Stimulated activated CD4-positive, alpha-beta T cell treated with anti-CD3 and anti-CD28 coated beads, Interleukin-15, amount 100 ng/mL, for 48 hours (primary cell): ENCODE measurements at places on chromosomes 5 and 9.

GRCh38 chr5:61969347-61969746 lies 336.7 kb upstream of the KIF2A start:
- DNase-seq, result no peak

GRCh38 chr5:168818558-168818957 lies 239.4 kb upstream of the PANK3 start:
- no peak for DNase-seq

DNA sequence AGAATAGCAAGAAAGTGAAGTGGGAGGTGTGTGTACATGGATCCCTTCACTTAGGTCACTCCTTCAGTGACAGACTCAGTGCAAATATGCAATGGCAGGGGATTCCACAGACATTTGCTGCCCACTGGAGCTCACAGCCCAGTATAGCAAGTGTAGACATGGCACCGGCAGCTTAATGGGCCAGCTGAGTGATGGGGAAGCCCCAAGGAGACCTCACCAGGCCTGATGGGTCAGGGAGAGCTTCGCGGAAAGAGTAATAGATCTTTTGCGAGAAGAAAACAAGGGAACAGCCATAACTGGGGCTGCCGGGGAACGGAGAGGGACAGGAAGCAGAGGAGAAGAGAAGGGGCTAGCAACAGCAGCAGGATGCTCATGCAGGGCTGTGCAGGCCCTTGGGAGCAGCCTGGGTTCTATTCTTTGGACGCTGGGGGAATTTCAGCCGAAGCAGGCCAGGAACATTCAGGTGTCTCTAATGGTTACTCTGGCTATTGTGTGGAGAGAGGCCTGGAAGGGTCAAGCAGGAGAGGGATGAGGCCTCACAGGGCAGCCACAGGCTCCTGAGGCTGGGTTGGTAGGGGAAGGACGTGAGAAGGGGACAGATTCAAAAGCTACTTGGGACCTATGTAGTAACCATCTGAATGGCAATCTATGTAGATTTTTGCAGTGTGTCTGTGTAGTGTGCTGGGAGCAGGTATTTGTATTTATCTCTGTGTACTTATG lies 27.0 kb downstream of the TCF7 start:
- DNase-seq, result no peak

- no peak for DNase-seq
Observed at GRCh38 chr5:142420561-142421227, 95.9 kb upstream of the SPRY4 start.

DNA sequence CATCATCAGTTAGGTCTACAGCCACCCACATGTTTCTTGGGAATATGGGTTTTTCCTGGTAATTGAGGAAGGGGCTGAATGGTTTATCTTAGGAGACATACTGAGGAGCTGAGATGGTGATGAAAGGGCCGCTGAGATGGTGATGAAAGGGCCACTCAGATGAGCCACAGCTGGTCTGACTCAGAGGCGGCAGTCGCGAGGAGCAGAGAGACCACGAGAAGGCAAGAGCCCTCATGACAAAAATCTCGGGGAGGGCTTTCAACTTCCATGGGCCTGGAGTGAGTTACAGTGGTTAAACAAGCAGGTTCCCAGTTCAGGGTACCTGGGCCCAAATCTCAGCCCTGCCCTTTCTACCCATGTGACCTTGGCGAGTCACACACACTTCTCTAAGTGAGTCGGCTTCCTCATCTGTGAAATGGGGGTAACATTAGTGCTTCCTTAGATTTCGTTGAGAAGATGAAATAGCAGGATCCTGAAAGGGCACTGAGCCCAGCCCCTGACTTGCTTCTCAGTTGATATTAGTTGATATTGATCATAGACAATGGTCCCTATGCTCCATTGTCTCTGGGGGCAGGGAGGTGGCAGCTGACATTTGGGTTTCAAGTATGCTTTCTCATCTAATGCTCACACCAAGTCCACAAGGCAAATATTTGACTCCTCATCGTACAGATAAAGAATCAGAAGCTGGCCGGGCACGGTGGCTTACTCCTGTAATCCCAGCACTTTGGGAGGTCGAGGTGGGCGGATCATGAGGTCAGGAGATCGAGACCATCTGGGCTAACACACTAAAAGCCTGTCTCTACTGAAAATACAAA lies 169.5 kb downstream of the RGS3 start:
- DNase-seq, result peak; percentile 31

DNA sequence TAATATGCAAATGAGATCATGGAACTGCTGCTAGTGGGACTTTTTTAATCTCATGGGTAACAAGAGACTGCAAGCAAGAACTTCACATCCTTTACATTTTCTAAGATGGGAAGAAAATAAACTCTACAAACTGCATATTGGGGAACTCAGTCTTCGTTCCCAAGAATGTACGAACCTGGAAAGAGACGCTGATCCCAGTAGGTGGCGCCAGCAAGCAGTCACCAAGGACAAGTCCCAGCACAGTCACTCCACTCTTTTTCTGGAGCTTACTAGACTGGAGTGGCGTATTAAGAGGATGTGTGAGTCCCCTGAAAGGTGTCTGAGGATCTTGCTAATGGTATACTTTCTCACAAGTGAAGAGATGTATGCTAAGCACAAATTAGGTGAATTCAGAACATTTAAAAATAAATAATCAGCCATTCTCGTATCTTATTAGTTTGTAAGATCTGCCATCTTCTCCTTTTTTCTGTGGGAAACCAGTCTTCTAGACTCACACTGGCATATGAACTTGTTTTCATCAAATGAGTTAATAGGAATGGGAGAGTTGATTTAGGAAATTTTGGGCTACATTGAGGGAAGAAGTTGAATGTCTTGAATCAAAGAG lies 16.0 kb upstream of the PUM3 start:
- peak; percentile 34 for DNase-seq

GRCh38 chr5:5373351-5373989 lies 49.0 kb upstream of the ICE1 start:
- no peak for DNase-seq

DNA sequence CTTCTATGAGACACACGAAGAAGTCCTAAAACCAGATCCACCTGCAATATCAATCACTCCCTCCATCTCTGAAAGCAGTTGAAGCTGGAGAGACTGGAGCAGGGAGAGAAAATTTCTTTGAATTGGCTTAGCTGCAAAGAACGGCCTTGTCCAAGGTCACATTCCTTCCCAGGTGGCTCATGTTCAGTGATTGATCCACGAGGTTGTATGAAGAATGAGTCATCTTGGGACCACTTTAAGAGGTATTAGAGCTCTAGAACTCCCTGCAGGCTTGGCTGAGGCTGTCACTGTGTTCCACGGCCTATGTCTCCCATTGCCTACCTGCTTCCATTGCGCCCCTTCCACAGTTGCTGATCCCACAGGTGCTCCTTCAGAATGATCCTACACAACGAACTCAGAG lies 68.2 kb downstream of the HMHB1 start:
- no peak for DNase-seq

- DNase-seq, result no peak
Observed at GRCh38 chr9:21969011-21969940, 24.9 kb downstream of the CDKN2A start.

- no peak for DNase-seq
Observed at GRCh38 chr5:1826235-1826980, 25.2 kb downstream of the NDUFS6 start.

DNA sequence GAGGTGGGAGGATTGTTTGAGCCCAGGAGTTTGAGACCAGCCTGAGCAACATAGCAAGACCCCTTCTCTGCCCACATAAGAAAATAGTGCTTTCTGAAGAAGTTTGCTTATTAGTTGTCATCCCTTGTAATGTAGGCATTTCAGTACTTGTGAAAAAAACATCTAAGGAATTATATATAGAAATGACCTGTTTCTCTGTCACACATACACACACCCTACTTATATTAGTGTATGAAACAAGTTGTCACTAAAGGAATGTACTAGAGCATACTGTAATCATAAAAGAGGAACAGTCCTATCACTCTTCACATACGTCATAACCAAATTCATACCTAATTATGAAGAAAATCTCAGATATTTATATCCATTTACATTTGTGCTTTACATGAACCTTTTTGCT lies 122.0 kb downstream of the NIPBL start:
- no peak for DNase-seq

- DNase-seq, result no peak
Observed at GRCh38 chr5:89721931-89722330, 687.6 kb downstream of the CETN3 start.

GRCh38 chr5:150320044-150320613 lies 17.4 kb upstream of the ARSI start:
- DNase-seq, result no peak

DNA sequence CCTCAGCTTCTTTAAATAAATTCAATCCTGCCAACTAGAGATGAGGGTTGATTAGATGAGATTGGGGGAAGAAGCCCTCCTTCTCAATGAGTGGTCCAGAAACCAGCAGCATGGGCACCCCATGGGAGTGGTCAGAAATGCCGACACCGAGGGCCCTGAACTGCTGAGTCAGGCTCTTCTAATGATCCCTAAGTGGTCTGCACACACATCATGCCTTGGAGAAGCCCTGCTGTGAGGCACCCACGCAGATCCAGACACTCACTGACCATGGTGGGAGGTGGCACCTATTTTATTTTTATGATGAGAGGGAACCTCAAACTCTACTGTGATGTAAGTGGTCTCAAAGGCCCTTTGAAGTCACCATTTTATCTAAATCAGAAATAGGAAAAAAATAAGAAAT lies 72.3 kb upstream of the BOD1 start:
- no peak for DNase-seq

- DNase-seq, result no peak
Observed at GRCh38 chr5:62257020-62257367, 49.0 kb upstream of the KIF2A start.

- DNase-seq, result no peak
Observed at GRCh38 chr5:96873449-96873848, 2.9 kb upstream of the ERAP2 start.

DNA sequence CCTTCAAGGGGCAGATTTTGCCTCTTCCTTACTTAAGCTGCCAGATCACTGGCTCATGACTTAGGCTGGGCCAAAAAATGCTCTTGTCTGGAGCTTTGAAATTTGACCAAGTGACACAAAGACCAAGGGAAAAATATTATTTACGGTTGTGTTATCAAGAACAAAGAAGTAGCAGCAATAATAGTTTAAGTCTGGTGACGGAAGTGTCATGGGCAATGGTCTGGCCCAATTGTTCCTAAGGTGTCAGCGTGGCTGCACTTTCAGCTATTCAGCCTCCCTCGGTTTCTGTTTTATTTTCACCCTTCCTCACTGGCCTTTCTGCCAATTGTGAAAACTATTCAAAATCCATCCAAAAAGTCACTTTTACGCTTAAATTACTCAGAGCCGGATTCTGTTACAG lies 185.3 kb downstream of the CDH18 start:
- no peak for DNase-seq

- DNase-seq, result no peak
Observed at GRCh38 chr5:105817914-105818313, 1852.8 kb downstream of the EFNA5 start.

DNA sequence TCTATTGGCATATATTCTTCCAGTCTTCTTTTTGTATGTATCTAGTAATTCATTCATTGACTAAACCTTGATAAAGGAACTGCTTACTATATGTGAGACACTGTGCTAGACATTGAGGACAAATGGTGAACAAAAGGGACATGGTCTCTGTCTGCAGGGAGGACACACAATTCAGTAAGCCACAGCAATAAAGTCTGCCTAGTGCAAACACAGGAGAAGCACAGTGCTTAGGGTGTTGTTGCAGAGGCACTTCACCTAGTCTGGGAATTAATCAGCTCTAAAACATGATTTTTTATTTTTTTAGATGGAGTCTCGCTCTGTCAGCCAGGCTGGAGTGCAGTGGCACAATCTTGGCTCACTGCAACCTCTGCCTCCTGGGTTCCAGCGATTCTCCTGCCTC lies 6.4 kb upstream of the CCL28 start:
- DNase-seq, result no peak

DNA sequence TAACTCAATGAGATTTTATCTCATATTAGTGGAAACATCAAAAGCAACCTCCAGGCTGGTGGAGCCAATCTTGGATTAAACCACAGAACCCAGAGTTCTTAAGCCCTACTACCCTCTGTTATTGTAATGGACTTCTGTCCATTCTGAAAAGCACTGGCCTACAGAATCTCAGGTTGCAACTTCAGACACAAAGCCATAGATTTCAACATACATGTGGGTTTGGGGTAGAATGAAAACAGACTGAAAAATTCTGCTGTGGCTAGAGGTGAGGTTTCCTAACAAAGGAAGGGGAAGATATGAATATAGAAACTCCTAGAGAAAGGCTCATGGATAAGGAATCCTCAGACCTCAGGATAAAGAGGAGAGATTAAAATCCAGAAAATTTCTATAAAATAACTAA lies 569.8 kb upstream of the RIOK2 start:
- no peak for DNase-seq

GRCh38 chr5:15643731-15644130 lies 143.8 kb downstream of the FBXL7 start:
- DNase-seq, result no peak

- DNase-seq, result no peak
Observed at GRCh38 chr5:131260895-131261294, 3.0 kb upstream of the CDC42SE2 start.

DNA sequence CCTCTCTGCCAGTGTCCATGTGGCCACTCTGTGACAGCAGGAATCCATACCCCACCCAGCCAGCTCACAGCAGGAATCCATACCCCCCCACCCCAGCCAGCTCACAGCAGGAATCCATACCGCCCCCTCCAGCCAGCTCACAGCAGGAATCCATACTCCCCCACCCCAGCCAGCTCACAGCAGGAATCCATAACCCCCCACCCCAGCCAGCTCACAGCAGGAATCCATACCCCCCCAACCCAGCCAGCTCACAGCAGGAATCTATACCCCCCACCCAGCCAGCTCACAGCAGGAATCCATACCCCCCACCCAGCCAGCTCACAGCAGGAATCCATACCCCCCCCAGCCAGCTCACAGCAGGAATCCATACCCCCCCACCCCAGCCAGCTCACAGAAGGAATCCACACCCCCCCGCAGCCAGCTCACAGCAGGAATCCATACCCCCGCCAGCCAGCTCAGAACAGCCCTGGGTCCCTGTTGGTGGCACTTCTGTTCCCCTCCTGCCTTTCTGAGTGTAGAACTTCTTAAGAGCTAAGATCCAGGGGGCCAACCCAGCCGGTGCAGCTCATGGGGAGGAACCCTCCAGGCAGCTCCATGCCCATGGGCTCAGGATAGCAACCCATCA lies 8.4 kb upstream of the RXRA start:
- DNase-seq, result no peak

DNA sequence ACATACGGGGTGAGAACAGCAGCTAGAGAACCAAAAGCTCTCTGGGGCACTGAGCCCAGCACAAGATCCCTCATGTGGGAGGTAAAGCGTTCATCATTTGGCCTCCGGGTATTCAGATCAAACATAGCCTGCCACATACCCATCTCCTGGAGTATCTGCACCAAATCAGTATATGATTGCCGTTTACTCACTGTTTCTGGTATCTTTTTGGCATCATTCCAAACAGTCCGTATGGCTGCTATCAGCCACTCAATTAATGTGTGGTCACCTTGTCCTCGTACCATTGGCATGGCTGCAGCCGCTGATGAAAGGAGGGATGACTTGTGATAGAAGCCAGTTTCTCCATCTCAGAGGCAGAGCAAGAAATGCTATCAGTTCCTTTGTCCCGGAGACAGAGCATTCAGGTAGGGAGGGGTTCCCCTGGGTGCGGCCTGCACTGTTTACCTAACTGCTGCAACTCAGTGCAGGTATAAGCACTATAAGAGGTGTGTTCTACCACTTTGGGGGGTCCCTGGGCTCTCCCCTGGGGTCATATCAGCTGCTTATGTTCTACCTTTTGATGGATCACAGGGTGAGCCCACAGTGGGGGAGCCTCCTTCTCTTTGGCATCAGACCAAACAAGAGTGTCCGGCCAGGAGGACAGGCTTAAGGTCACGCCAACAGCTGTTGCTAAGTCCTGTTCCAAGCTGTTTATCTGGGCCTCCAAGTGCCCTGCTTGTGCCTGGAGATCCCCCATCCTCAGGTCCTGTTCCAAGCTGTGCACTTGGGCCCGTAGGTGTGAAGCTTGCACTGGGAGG lies 9.4 kb downstream of the DMAC1 start:
- no peak for DNase-seq
